ENCODE measurements at places on chromosomes 5 and 9.

DNA sequence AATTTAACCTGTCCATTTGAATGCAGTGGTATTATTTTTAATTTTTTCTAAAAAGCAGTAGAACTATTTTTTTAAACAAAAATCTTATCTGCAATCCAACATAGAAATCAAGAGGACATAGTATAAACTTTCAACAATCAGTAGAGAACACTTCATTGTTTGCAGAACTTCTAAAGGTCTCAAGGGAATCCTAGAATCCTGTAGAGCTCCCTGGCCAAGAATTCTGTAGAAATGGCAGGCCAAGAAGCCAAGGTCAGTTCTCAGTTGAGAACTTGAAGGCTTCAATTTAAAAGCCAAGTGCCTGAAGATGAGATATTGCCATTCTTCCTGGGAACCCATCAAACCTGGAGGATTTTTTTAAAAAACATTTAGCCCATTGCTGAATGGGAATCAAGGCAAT, 199.2 kb upstream of the KLF4 start:
- DNase-seq = no peak

DNA sequence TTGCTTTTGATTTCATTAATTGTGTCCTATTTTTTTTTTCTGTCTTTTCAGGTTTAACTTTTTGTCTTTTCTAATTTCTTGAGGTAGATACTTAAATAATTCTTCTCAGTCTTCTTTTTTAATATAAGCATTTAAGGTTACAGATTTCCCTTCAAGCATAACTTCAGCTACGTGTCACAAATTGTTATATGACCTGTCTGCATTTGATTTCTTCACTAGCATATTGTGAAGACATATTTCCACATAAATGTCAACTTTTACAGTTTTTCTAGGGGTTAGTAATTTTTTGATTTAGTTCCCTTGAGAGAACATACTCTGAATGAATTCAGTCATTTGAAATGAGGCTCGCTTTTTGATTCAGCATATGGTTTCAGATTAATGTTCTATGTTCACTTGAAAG, 35.6 kb downstream of the RASA1 start:
- DNase-seq = no peak

DNA sequence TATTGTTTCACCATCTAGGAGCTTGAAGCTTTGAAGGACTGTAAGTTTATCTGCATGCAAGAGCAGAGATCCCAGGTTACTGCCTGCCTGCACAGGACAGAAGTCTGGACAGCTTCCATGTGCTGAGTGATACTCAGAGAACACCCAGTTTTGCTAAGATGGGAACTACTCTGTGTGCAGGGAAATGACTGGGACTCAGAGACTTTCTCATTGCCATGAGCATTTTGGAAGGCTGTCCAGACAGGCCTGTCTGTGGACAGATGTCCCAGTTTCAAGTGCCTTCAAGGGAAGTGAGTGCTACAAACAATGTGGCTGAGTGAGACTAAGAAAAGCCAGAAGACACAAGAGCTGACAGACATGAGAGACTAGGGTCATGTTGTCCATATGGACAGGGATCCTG, 19.2 kb upstream of the ZNF131 start:
- DNase-seq = no peak

GRCh38 chr5:86885489-86886230, 267.9 kb downstream of the COX7C start:
- no peak for DNase-seq

DNA sequence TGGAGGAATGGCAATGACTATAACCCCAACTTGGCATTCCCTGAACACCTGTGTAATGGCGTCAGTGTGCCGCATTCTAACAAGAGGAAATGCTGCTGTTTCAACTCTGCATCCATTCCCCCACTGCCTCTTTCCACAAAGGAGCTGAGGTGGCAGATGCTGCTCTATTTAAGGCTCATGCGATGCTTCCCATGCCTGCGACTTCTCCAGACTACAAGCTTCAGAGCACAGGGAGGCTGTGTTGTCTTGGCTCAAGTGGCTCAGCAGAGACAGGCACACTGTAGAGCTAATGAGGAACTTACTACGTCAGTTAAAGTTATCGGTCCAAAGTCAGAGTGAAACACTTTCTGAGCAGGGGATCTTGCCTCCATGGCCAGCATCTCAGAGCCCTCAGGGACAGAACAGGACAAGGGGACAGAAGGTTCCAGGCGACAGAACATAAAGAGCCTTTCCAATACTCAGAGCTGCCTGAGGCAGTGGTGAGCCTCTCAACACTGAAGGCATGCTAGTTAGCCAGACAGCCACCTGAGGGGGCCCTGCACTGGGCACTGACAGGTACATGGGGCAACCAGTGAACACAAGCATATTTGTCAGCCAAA, 21.8 kb downstream of the TNIP1 start:
- DNase-seq = no peak

DNA sequence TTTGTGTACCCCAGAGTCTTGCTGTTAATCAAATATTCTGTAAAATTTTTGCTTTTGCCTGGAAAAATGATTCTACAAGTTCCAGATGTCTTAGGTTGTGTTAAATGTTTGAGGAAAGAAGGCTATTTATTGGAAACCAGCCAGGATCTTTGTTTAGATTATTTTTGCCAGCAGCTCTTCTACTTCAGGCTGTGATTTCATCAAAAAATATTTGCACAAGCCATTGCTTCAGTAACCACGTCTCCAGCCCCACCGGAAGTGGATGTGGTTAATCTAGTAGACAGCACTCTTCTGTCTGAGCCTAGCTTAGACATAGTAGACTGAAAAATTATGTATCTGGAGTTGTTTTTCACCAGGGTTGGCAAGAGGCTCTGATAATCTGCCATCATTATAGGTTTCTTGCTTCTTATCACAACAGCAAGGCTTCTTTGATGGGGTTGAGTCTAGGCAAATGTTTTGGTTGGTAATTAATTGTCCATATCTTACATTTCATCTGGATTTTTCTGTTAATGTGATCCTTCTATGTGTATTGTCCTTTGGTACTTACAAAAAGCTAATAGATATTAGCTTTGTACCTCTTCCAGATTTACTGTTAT, 17.1 kb downstream of the KCTD16 start:
- DNase-seq = no peak

Measured in NCI-H1417 treated with DMSO at 0.1 percent for 48 hours (cell line).